ENCODE measurements at places on chromosomes 2 and 18.

DNA sequence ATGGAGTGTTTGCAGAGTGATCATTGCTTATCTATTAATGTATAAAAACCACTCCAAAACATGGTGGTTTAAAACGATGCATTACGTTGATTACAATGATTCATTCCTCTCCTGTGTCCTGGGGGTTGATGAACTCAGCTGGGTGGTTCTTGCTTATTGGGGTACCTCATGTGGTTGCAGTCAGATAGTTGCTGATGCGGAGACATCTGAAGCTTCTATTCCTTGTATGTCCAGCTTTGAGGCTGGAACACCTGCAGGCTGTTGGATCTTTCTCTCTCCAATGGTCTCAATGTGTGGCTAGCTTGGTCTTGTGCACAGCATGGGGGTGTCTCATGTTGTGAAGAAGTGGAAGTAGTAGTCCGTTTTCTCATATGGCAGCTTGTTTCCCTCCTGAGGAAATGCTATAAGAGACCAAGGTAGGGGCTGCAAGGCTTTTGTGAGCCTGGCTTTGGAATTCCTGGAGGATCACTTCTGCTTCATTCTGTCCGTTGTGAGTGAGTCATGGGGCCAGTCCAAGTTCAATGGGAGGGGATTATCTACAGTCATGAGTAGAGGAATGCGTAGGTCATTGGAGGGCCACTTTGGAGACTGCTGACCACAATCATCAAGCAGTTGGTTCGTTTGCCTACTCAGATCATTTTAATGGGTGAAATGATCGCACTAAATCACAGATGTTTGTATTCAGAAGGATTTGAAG lies 601.0 kb downstream of the SLC4A3 start:
- DNase-seq = no peak

DNA sequence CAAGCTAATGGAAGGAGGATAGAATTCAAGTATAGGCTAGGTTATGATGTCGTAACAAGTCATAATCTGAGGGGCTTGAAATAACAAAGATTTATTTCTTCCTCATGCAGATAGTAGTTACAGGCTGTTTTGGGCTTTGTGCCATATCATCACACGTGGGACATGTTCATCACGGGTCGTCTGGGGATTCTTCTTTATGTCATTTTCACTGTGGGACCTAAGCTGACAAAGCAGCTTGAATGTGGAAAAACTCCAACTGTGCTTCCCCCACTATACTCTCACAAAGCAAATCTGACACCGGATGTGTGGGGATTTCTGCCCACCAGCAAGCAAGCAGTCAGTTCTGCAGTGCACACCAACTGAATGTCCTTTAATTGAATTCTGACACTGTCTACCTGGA lies 124.8 kb downstream of the LTBP1 start:
- DNase-seq = no peak

- no peak for DNase-seq
Measured at GRCh38 chr2:234376229-234376628, 120.7 kb downstream of the ARL4C start.

- DNase-seq = no peak
Measured at GRCh38 chr2:10497797-10498251, 49.7 kb upstream of the ODC1 start.

DNA sequence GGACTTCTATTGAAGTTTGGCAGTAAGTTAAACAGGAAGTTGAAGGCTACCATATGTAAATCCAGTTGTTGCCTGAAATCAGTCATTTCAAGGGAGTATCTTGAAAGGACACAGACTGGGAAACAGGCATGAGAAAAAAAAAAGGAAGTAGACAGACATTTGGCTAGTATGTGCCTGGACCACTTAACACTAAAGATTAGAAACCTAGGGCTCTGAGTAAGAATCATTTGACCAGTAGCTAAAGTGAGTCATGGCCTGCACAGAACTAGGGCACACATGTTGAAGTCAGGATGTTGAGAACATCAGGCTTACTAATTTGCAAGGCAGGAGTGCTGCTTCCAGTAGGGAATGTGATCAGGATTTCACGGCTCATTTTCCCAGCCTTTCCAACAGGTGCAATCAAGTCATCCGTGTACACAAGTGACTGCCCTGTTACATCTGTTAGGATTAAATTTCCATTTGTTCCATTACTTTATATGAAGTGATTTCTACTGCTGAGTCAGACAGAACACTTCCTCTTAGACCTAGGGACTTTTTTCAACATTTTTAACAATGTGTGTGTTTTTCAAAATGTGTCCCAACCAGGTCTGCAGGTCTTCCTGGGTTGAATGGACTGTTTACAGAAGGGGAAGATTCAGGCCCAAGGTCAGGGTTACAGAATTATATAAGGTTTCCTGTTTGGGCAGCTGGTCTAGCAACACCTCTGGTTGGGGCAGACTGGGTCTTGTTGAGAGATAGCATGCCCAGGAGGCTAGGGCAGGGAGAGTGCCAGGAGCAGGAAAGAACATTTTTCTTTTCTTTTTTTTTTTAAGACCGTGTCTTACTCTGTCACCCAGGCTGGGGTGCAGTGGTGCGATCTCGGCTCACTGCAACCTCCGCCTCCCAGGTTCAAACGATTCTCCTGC lies 145.6 kb downstream of the TGIF1 start:
- no peak for DNase-seq

DNA sequence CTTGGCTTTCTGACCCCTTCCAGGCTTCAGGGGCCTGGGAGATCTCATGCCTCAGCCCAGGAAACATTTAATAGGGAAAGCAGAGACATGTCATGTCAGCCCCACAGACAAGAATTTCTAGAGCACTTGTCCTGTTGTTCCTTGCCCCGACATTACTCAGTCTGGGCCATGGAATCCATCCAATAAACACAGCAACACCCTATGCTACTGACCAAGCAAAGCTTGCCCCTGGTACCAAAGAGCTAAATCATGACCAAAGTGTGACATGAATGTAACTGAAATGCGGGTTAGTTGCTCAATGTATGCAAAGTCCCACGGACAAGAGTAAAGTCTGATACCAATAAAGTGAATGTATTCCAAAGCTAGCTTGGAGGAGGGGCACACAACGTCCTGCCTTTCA lies 35.1 kb downstream of the EHD3 start:
- no peak for DNase-seq

GRCh38 chr2:190199530-190199929 lies 120.1 kb downstream of the HIBCH start:
- DNase-seq = no peak

DNA sequence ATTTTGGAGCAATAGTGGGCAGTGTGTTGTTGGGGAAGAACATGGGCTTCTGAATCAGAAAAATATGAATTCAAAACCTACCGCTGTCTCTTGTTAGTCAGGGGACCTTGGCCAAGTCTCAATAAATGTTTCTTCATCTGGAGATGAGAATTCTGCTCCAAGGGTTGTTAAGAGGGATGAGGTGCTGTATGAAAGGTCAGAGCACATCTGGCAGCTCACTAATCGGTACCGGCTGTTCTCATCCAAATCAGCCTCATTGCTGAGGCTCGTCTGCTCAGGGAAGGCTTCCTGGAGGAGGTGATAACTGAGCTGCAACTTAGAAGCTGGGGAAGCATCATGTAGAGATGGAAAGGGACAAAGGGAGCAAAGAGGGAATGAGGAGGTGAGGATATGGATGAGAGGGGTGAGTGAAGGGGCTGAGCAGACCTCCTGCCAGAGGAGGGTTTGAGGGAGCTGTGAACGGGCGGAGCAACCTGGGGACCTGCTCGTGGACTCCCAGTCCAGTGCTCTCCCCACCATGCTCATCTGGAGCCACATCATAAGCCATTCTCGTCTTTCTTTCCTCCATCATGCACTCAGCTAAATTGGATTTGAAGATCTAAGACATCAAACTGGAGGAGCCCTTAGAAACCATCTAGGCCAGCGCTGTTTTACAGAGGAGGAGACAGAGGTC lies 47.4 kb downstream of the GREB1 start:
- no peak for DNase-seq

GRCh38 chr2:212021947-212022346 lies 516.7 kb downstream of the ERBB4 start:
- no peak for DNase-seq

GRCh38 chr18:22335731-22336198 lies 82.0 kb downstream of the CTAGE1 start:
- DNase-seq = no peak

GRCh38 chr18:10370716-10371115 lies 83.7 kb upstream of the APCDD1 start:
- DNase-seq = no peak

GRCh38 chr18:3323900-3324299 lies 62.0 kb downstream of the MYL12B start:
- DNase-seq = no peak
